ENCODE measurements at places on chromosomes 6 and 20.

- DNase-seq, result no peak
Observed at GRCh38 chr20:16654858-16655535, 74.8 kb upstream of the SNRPB2 start.

GRCh38 chr6:55969526-55969925, 94.1 kb upstream of the BMP5 start:
- DNase-seq, result no peak

DNA sequence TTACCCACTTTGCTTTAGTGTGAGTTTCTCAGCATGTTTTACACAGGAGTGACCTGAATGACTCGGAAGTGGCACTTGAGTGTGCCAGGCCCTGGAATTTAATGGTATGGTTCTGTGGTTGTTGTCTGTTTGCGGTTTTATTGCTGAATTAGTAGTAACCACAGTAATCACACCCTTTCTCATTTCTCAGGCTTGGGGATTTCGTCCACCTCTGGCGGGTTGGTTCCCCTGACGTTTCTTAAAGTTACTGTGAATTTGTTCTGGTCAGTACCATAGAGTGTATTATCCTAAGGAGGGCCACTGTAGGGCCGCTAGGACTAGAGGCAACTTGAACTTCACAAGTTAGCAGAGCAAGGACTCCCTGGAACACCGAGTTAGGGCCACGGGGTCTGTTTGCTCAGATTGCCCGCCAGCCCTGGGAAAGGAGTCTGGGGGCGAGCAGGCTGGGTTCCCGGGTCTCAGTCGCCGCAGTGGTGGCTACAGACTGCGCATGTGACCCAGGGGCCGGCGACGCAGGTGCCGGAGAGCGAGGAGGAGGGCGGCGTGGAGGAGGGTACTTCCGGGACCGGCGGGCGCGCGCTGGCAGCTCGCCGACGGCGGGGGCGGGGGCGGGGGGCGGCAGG, 546 bp upstream of the KLHL32 start:
- DNase-seq, result no peak

DNA sequence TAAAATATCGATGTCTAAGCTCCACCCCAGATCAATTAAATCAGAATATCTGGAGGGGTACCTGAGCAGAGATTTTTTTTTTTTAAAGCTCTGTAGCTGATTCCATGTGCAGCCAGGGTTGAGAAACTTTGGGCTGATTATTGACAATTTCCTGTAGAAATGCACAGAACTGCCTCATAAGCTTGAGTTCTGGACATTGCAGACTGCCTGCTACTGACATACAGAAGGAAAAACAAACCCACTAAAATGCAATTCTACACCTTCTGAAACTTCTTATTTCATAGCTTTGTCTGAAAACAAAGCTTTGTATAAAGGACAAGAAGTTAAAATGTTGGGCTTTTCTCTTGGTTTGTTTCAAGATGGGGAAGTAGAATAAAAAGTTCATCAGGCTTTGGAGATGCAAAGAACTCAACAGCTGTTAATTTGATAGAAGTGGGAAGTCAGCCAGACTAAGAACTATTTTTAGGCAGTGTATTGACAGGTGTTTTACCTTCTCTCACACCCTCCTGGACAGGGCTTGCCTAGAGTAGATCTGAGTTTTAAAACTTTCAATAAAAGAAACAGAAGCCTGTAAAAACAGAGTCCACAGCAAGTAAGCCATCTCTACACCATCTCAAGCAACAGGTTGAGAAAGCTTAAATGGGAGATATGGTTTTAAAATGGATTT, 147.7 kb downstream of the KCNQ5 start:
- no peak for DNase-seq

GRCh38 chr6:120606743-120607142, 727.5 kb downstream of the TBC1D32 start:
- no peak for DNase-seq

DNA sequence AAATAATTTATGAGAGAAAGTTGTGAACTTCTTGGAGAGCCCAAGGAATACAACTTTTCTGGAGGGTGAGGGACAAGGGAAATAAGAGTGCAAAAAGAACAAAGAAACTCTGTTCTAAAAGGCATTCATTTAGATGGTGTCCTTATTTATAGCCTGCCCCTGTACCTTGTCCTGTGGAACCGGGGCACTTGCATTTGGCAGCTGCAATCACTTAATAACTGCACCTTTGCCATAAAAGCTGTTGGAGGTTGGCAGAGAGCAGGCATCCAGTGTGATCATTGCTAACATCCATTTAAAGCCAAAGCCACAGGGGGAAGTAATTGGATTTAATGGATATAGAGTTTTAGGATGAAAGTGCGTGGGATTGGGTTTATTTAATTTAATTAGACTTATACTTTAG, 50.8 kb upstream of the SGK1 start:
- no peak for DNase-seq

DNA sequence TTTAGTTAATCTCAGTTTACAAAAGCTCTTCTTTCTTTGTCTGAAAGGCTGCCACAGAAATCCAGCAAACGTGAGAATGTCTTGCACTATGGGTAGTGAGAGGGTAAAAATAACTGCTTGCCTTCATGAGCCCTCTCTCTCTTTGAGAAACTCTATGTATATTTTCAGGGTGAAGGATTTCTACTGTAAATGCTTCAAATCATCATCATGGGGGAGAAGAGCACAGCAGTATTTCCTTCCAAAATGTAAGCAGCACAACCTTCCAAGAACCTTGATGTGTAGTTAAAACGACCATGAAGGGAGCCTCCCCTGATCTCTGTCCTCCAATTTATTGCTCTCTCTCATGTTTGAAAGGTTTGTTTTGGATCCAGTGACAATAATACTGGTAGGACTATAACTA, 141.3 kb upstream of the CENPW start:
- DNase-seq, result no peak

DNA sequence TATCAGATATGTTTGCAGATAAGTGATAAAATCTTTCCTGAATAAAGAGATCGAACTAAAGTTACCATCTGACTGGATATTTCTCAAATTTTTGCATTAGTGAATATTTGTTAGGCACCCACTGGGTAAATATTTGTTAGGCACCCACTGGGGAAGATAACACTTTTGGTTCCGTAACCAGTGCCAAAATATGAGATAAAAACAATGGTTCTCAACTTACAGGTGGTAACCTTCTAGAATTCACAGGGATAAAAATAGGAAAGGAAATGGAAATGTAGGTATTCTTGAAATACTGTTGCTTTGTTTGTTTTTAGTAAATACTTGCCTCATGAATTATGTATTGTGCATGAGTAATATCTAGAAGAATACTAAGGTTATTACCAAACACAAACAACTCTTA, 245.0 kb upstream of the KHDRBS2 start:
- no peak for DNase-seq

- no peak for DNase-seq
Observed at GRCh38 chr6:159038914-159039884, 5.6 kb downstream of the TAGAP start.

GRCh38 chr20:14673164-14673563, 335.8 kb upstream of the FLRT3 start:
- no peak for DNase-seq

GRCh38 chr6:142482974-142483373, 181.2 kb downstream of the ADGRG6 start:
- no peak for DNase-seq

- no peak for DNase-seq
Observed at GRCh38 chr6:77561768-77562314, 91.0 kb upstream of the MEI4 start.

- no peak for DNase-seq
Observed at GRCh38 chr6:1960486-1961142, 284.8 kb downstream of the GMDS start.

- no peak for DNase-seq
Observed at GRCh38 chr6:26411751-26412150, 9.7 kb downstream of the BTN3A1 start.

GRCh38 chr6:110619275-110619908, 143.0 kb upstream of the SLC22A16 start:
- DNase-seq, result no peak

GRCh38 chr6:39073471-39074355, 25.1 kb downstream of the GLP1R start:
- no peak for DNase-seq

DNA sequence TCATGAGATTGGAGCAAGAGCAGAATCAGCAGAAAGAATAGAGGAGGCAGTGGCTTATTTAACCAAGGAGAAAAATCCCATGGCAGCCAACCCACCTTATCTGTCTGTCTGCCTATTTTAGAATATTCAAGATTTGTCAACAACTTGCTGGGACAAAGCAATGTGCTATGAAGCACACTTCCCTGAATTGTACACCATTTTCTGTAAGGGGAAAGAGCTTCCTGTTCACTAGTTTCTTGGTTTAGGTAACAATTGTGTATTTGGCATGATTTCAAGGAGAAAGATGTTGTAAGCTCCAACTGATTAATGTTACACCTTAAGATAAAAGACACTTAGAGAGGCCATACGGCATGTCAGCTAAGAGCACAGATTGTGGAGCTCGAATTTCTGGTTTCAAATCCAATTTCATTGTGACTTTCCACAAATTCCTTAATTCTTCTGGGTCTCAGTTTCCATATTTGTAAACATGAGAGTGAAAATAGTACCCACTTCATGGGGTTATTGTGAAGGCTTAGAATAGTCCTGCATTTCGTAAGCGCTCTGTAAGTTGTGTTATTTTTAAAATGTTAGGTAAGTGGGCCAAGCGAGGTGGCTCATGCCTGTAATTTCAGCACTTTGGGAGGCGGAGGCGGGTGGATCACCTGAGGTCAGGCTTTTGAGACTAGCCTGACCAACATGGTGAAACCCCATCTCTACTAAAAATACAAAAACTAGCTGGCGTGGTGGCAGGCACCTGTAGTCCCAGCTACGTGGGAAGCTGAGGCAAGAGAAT, 4.8 kb upstream of the MUC22 start:
- DNase-seq, result no peak

DNA sequence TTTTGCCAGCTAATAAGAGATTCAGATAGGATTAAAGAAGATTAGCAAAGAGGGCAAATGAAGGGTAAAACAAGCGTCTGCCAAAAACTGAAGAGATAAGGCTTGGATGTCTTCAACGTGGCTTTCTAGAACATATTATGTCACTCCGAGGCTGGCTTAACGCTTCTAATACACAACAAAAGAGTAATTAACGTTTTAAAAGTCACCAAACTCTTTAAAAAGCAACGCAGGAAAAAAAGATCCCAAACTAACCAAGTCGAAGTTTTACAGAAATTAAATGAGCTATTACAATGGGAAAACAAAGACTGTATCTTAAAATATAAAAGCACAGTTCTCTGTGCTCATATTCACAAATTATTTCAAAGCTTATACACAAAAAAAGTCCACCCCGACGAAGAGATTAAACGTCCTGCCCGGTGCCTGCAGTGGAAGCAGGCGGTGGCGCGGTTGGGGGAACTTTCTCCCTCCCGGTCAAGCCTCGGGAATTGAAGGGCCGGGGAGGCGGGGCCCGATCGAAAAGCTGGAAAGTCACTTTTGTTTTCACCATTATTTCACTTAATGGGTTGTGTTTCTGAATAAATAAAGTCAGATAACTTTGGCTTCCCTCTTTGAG, 1.2 kb downstream of the MAK start:
- peak; percentile 65 for DNase-seq

All from D341Med (cell line).